Activated T-cell treated with anti-CD3 and anti-CD28 coated beads for 48 hours (primary cell): ENCODE measurements at places on chromosomes 6 and 20.

DNA sequence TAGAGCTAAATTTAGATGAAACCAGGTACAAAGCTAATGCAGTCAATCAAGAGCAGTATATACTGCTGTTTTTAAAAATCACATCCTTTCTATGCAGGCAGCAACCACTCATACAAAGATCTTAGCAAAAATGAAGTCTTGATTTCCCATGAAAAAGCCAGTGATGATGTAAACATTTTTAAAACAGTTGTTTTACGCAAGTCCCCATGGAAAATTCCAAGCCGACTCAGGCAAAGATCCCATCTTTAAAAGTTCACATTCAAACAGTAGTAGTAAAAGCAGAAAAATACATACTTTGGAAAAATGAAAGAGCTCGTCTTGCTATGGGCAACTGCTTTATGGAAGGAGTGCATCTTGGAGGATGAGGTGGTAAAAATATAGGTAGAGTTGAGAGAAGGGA is 84.0 kb downstream of the RCAN2 start:
- no peak for DNase-seq

- DNase-seq = no peak
These were observed 254.9 kb downstream of the SOD2 start for GRCh38 chr6:159438106-159438505.

DNA sequence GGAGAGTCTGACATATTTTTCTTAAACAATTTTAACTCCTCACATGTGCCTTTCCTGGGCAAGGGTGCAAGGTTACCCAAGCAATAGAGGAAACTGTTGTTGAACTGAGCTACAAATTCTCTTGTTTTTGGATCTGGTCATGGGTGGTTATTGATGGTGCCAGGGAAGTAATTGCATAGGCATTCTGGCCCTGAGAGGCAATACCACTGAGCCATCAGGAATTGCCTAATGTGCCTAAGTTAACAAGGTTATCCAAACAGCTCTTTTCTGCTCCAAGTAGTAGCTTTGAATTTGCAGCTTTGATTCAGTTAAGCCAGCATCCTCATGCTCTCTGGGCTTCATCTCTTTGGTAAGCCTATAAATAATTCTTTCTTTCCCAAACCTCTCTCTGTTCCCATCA is 266.0 kb upstream of the BTBD3 start:
- no peak for DNase-seq

DNA sequence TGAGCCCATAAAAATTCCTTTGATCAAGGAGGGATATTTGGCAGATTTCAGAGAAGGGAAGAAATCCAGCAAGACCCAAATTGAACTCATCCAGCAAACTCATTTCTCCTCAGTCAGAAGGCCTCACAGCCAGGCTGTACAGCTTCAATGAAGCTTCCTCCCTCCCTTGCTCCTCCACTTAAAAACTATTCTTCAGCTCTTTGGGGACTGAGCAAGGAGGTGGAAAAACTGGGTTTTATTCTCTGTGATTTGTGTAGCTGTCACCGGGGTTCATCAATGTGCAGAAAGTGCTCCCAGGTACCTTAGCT is 158.7 kb upstream of the ZNF184 start:
- DNase-seq = no peak

GRCh38 chr6:71347119-71347518 is 58.5 kb downstream of the OGFRL1 start:
- no peak for DNase-seq

GRCh38 chr6:112595841-112596240 is 248.7 kb downstream of the RFPL4B start:
- no peak for DNase-seq

- no peak for DNase-seq
These were observed 12.0 kb upstream of the GATA5 start for GRCh38 chr20:62487561-62488354.

GRCh38 chr20:1186367-1186991 is 1.7 kb upstream of the TMEM74B start:
- DNase-seq = no peak

- DNase-seq = no peak
These were observed 1.0 kb downstream of the PXDC1 start for GRCh38 chr6:3750317-3751076.

DNA sequence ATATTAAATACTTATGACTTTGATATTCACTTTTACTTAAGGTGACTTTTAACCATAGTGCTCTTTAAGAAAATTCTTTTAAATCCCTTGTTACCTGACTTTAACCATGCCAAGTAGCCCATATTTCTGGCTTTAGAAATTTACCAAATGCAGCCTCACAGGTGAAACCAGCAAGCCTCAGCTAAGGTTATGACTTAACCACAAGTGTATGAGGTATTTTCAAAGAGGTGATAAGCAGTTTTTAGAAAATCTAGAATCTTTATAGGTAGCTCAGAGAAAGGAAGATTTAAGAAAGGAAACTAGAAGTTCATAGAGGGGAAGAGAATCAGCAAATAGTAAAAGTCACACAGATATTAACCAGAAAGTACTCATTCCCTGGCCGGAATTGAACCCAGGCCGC is 661.9 kb upstream of the GJE1 start:
- no peak for DNase-seq
